ENCODE measurements at places on chromosomes 13 and 19.

GRCh38 chr13:76094645-76095044 is 458.5 kb downstream of the LMO7 start:
- H3K4me3 ChIP-seq: no peak overlapping the region
- DNase-seq: no peak
- no peaks in the 10 kb centered on the region for H3K36me3 ChIP-seq
- H3K4me1 ChIP-seq: no peaks in the 10 kb centered on the region
- no peak overlapping the region for H3K27ac ChIP-seq
- no peaks in the 10 kb centered on the region for H3K27me3 ChIP-seq

DNA sequence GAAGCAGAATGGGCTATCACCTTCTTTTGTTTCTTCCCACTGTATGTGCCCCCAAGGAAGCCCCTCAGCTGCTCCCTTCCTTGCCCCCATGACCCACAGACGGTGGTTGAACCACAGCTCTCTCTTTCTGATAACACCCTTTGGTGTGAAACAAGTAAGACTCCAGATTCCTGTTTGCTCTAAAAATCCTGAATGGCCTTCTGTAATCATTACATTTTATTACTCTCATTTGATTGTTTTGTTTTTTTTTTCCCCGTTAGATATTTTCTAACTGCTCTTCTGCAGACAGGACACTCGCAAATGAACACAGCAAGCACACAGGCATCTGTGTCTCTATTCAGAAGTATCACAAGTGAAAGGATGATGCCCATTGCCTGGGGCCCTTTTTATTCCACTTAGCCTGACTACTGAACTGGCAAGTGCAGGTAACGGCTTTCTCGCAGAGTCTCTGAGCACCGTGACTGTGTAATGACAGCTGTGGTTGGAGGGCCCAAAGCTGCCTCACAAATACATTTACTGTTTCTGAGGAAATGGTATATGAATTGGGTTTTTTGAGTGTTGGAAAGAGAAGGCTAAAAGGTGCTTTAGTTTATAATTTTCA is 59.3 kb downstream of the OXGR1 start:
- no peak overlapping the region for H3K27ac ChIP-seq
- no peak for DNase-seq
- no peak overlapping the region for H3K4me3 ChIP-seq

DNA sequence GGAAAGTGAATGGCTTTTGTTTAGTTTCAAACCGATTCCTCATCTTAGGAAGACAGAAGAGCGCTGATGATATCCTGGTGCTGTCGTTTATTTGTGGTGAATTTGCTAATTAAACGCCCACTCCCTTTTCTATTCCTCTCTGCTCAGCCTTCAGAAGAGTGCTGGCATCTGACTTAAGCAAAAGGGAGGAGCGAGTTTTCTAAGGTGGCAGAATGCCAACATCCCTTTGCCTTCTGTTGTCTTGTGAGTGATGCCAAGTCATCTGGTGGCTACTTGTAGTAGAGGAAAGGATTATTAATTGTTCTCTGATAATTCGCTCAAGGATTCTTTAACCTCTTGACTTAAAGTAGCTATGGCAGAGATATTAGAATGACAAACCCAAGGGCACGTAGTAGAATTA is 68.1 kb downstream of the ERCC5 start:
- H3K4me1 ChIP-seq: no peaks in the 10 kb centered on the region
- no peaks in the 10 kb centered on the region for H3K27me3 ChIP-seq
- H3K36me3 ChIP-seq: no peaks in the 10 kb centered on the region
- no peak overlapping the region for H3K27ac ChIP-seq
- no peak for DNase-seq

DNA sequence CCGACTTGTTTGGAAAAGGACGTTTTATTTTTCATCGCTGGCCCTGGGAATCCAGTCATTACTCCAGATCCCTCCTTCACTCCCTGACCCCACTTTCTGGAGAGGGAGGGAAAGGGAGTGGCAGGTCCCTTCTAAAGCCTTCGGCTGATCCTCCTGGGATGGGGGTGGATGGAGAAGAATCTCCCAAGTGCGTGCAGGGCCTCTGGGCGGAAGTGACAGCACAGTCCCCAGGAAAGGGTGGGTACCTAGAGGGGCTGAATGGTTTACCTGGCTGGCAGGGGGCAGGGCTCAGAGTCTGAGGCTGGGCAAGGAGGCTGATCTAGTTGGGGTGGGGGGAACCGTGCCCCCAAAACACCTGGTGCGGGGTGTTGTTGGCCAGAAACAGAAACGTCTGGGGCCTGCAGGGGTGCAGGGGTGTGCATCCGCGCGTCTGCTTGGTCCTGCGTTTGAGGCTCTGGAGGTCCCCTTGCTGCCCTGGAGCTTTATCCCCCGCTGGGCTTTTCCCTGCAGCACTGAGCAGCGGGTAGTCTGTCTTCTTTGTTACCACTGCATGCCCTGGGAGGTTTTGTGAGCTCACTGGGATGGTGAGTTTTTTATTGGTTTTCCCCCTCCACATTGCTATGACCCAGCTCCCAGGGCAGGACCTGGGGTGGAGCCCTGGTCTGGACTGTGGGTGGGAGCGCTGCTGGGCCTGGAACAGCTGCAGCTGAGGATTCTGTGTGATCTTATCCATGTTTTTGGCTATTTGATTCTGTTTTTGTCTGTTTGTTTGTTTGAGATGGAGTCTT is 3.0 kb upstream of the ZNF628 start:
- H3K4me3 ChIP-seq: no peak overlapping the region
- no peaks in the 10 kb centered on the region for H3K4me1 ChIP-seq
- DNase-seq: no peak
- H3K27ac ChIP-seq: peak overlapping the region; percentile 27
- no peaks in the 10 kb centered on the region for H3K27me3 ChIP-seq
- H3K36me3 ChIP-seq: no peaks in the 10 kb centered on the region

- no peaks in the 10 kb centered on the region for H3K4me1 ChIP-seq
- H3K27me3 ChIP-seq: no peaks in the 10 kb centered on the region
- no peaks in the 10 kb centered on the region for H3K36me3 ChIP-seq
- H3K4me3 ChIP-seq: no peak overlapping the region
- DNase-seq: no peak
These were observed 17.6 kb upstream of the GSX1 start for GRCh38 chr13:27774651-27775050.

DNA sequence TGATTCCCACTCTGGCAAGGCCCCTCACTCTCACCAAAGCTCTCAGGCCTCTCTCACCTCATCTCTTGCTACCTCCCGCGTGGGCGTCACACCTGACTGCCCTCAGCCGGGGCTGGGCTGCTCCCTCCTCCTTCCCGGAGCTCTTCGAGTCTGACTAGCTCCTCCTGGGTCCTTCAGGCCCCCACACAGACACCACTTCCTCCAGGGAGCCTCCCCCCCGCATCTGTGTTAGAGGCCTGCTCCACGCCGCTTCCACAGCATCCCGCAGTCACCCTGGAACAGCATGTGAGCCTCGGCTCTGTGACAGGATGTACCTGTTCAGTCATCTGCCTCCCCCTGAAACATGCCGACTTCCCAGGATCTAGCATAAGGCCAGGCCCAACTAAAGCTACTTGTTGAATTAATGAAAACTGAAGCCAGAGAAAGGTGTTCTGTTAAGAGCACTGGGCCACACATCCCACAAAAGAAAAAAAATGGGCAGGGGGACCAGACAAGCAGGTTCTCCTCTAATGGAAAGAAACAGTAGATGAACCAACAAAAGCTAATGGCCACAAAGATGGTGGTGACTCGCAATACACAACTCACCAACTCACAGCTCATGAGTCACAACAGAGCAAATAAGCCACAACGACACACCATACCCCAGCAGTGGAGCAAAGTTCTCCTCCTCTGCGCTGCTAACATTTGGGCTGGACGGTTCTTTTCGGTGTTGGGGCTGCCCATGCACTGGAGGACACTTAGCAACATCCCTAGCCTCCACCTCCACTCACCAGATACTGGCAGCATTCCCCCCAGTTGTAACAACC is 3.0 kb downstream of the PPP6R1 start:
- peaks cover 10% of the 10 kb centered on the region for H3K4me1 ChIP-seq
- DNase-seq: no peak
- no peak overlapping the region for H3K4me3 ChIP-seq
- H3K27me3 ChIP-seq: no peaks in the 10 kb centered on the region
- no peak overlapping the region for H3K27ac ChIP-seq

DNA sequence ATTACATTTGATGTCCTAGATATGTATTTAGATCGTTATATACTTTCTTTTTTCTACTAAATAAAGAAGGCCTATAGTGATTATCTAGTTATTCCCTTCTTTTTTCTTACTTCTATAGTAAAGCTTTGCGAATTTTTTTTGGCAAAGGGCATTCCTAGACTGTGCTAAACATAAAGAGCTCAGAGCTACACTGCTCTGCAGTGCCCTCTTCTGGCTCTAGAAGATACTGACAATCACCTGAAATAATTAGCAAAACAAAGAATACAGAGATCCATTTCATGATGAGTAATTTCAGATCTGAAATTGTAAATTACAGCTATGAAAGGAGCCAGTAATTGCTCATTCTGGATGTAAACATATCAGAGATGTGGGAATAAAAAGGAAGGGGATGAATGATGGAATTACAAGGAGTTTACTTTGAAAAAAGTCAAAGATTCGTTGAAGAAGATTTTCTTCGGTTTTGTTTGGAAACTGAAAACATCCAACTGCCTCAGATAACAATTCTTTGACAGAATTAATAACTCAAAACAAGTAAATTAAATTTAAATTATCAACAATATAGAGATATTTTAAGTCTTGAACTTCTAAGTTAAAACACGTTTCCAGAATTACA is 288.5 kb downstream of the NALCN start:
- no peak for DNase-seq
- H3K27ac ChIP-seq: no peak overlapping the region
- H3K36me3 ChIP-seq: no peaks in the 10 kb centered on the region
- H3K27me3 ChIP-seq: no peaks in the 10 kb centered on the region
- H3K4me1 ChIP-seq: no peaks in the 10 kb centered on the region
- H3K4me3 ChIP-seq: no peak overlapping the region

DNA sequence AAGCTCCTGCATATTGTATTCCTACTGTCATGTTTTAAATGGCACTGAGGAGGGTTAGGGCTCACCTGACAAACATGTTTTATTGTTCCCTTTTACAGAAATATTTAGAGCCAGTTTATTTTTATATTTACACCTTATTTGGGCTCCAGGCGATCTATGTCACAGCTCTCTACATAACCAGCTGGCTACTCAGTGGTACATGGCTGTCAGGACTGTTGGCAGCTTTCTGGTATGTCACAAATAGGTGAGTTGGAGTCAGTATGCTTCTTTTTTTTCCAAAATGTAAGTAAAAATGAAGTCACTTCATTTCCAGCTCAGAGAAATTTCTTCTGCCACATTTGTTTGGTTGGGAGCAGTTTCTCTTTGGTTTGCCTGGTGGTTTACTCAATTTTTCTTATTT is 31.5 kb downstream of the DPY19L3 start:
- H3K36me3 ChIP-seq: no peaks in the 10 kb centered on the region
- no peak overlapping the region for H3K27ac ChIP-seq
- no peaks in the 10 kb centered on the region for H3K27me3 ChIP-seq
- no peak overlapping the region for H3K4me3 ChIP-seq
- H3K4me1 ChIP-seq: no peaks in the 10 kb centered on the region

GRCh38 chr19:21143854-21144253 is 2.0 kb downstream of the ZNF431 start:
- no peak overlapping the region for H3K27ac ChIP-seq
- no peaks in the 10 kb centered on the region for H3K36me3 ChIP-seq
- DNase-seq: no peak
- no peak overlapping the region for H3K4me3 ChIP-seq
- no peaks in the 10 kb centered on the region for H3K27me3 ChIP-seq

GRCh38 chr19:55585658-55586339 is 5.2 kb upstream of the ZNF579 start:
- no peaks in the 10 kb centered on the region for H3K36me3 ChIP-seq
- H3K27me3 ChIP-seq: no peaks in the 10 kb centered on the region
- DNase-seq: peak; percentile 72
- H3K4me1 ChIP-seq: no peaks in the 10 kb centered on the region
- H3K4me3 ChIP-seq: peak overlapping the region; percentile 29

- H3K27me3 ChIP-seq: peaks cover 91% of the 10 kb centered on the region
- no peak for DNase-seq
- no peak overlapping the region for H3K4me3 ChIP-seq
- H3K36me3 ChIP-seq: no peaks in the 10 kb centered on the region
- H3K4me1 ChIP-seq: no peaks in the 10 kb centered on the region
- H3K27ac ChIP-seq: no peak overlapping the region
These were observed 7.1 kb downstream of the ZIC2 start for GRCh38 chr13:99988529-99989275.

- H3K4me1 ChIP-seq: no peaks in the 10 kb centered on the region
- no peaks in the 10 kb centered on the region for H3K27me3 ChIP-seq
- no peak for DNase-seq
- no peak overlapping the region for H3K4me3 ChIP-seq
- H3K36me3 ChIP-seq: no peaks in the 10 kb centered on the region
These were observed 38.9 kb downstream of the IRS2 start for GRCh38 chr13:109747524-109747923.

DNA sequence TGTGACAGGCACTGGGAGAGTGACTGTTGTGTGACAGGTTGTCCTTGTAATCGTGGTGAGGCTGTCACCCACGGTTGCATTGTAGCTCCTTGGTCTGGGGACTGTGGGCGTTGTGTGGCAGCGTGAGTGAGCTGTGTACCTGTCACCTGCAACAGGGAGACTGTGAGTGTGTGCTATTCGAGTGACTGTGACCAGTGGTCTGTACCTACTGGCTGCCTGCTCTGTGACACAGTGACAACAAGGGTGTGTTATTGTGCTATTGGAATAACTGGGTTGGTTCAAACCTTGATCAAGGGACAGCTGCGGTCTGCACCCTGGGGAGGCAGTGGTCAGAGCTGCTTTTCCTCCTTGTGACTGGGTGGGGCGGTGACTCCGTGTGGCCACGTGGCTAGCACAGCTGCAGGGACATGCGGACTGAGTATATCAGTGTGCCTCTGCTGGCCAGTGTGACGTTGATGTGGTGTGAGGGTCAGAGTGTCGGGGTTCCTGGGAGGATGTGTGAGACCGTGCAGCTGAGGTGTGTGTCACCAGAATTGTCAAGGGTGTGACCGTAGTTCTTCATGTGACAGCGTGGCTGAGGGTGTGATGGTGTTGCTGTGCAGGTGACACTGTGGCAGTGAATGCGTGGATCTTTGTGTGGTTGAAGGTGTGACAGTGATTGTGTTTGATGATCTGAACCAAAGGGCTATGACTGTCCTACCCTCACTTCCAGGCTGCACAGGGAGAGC is 10.1 kb upstream of the NFIX start:
- H3K4me3 ChIP-seq: no peak overlapping the region
- no peaks in the 10 kb centered on the region for H3K36me3 ChIP-seq
- no peaks in the 10 kb centered on the region for H3K27me3 ChIP-seq
- no peak overlapping the region for H3K27ac ChIP-seq

DNA sequence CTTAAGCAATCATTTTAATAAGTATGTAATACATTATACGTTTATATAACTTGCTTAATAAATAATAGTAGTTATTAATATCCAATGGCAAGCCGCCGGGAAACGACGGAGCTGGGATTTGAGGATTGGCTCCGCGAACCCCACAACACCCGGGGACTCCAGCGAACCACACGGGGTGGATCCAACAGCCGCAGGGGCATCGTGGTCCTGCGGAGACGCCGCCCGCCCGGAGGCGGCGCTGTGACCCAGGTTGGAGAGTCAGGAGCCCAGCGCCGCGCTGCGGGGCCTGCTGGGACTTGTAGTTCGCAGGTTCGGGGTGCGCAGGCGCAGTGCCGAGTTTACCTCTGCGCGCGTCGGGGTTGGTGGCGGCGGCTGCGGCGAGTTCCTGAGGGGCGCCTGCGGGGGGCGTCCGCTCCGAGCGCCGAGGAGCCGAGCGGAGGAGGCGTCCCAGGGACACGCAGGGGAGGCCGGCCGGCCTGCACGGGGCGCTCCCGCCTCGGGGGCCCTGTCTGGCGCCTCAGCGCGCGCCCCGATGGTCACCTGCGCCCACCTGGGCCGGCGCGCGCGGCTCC is at the start of gene ZNF554:
TSS of gene ZNF554 (plus strand) at position 329 of the 572 bp plus-strand sequence. CDS start at position 533, 204 bp downstream.
- no peaks in the 10 kb centered on the region for H3K27me3 ChIP-seq
- peak within 1 kb of the TSS; percentile 78 for H3K4me3 ChIP-seq
- no peaks in the 10 kb centered on the region for H3K36me3 ChIP-seq
- H3K4me1 ChIP-seq: no peaks in the 10 kb centered on the region
- peak; percentile 96 for DNase-seq
